ENCODE measurements at places on chromosomes 2 and 18. TPM values are rescaled to one million over a fixed set of nuclear protein-coding genes. Genes with fewer than 3 reads are reported as not detected.

Gene SP140L
- 3.5 TPM for polyA plus RNA-seq

Gene CAPN10
- polyA plus RNA-seq: 15.8 TPM

Gene VWA3B
- polyA plus RNA-seq: not detected

Gene TEX44
- not detected for polyA plus RNA-seq

Gene HSPE1
- polyA plus RNA-seq: 1,198 TPM

Gene TRMT61B
- polyA plus RNA-seq: 21.8 TPM

Gene IGFBP5
- 0.46 TPM for polyA plus RNA-seq

Gene ALPG
- polyA plus RNA-seq: 0.07 TPM

Gene NAT8
- not detected for polyA plus RNA-seq

Gene C2orf78
- not detected for polyA plus RNA-seq

Gene CPLX4
- polyA plus RNA-seq: not detected

Gene IL18RAP
- not detected for polyA plus RNA-seq

Gene SERPINB4
- polyA plus RNA-seq: not detected

Gene CREG2
- polyA plus RNA-seq: 1.6 TPM

Gene CEBPZOS
- 69.2 TPM for polyA plus RNA-seq

Gene IL36RN
- not detected for polyA plus RNA-seq

Gene TOGARAM2
- 0.35 TPM for polyA plus RNA-seq

Gene FAM210A
- 17.9 TPM for polyA plus RNA-seq

Gene ABCG8
- not detected for polyA plus RNA-seq

Gene LIPG
- polyA plus RNA-seq: 0.33 TPM

Gene UCN
- polyA plus RNA-seq: 0.76 TPM

Gene EML6
- polyA plus RNA-seq: 1.8 TPM

Gene BOLL
- polyA plus RNA-seq: not detected

Gene GREB1L
- polyA plus RNA-seq: 1.1 TPM

Gene CCDC121
- 4.9 TPM for polyA plus RNA-seq

Gene FAM237A
- not detected for polyA plus RNA-seq

Gene C18orf32
- 12.7 TPM for polyA plus RNA-seq

Gene TGFA
- 7.1 TPM for polyA plus RNA-seq

Gene IL1R2
- 0.71 TPM for polyA plus RNA-seq

Gene GORASP2
- 90.1 TPM for polyA plus RNA-seq

Gene FBLN7
- polyA plus RNA-seq: 0.63 TPM

Gene RGPD4
- polyA plus RNA-seq: 0.01 TPM

Gene PPP1CB
- polyA plus RNA-seq: 165 TPM

Gene GALNT3
- polyA plus RNA-seq: not detected
